NCI-H460 (cell line): ENCODE measurements at places on chromosomes 2 and 18. TPM values are rescaled to one million over a fixed set of nuclear protein-coding genes. Genes with fewer than 3 reads are reported as not detected.

CNNM4 gene
- 7.6 and 9.1 TPM in 2 replicates for total RNA-seq

GRCh38 chr2:169977530-169977929 lies 150.3 kb downstream of the UBR3 start:
- DNase-seq: no peak

DOCK10 gene
- 17.5 and 23.9 TPM in 2 replicates for total RNA-seq

DNA sequence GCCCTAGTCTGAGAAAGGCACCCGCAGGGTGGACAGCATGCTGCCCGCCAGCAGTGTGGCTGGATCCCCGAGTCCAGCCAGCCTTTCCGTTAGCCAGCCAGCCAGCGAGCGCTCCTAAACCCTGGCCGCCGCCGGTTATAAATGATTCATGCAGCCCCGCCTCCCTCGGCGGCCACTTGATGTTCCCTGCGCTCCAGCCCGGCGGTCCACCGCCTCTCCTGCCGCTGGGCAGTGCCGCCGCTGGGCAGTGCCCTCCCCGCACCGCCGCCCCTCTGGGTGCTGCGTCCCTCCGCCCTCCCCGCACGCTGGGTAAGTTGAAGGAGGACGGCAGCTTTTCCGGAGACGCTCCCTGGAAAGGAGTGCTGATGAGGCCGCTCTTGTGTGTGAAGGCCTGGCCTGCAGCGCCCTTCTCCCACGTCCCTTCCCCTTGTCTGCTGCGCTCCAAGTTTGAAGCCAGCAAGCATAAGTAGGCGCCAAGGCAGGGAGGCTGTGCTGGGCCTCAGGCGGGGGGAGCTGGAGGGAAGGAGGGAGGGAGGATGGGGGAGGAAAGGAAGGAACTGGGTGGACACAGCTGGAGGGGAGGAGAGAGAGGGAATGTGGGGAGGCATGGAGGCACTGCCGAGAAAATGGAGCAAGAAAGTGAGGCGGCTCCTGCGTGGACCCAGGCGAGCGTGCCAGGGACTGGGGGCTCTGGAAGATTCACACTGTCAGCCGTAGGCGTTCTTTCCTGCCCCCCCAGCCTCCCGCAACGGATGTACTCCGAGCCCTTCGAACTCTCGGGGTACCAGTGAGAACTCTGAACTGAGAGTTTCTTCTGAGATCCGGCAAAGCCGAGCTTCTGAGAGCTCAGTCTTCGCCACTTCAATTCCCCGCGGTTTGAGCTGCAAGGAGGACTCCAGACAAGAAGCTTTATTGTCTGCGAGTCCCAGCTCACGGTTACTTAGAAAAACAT lies 131.9 kb downstream of the GLI2 start:
- DNase-seq: peak; percentile 51

DNA sequence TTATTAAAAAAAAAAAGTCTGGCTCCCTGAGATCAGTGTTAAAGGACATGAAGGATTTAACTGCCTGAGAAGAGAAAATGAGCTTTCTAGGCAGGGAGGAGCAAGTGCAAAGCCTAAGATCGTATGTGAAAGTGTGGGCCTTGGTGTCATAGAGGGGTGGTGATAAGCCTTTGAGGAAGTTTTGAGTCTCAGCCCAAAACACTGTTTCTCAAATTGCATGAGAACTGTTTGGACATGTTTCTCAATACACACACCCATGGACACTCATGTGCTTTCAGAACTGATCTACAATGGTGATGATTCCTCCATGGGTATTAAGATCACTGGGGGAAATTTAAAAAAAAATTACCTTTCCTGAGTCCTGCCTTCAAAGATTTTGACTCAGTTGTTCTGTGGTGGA lies 336.7 kb upstream of the RND3 start:
- no peak for DNase-seq

C2orf78 gene
- total RNA-seq: not detected in 2 replicates

HOXD10 gene
- total RNA-seq: 0.25 TPM in 1 of 2 replicates, not detected in the other

DNA sequence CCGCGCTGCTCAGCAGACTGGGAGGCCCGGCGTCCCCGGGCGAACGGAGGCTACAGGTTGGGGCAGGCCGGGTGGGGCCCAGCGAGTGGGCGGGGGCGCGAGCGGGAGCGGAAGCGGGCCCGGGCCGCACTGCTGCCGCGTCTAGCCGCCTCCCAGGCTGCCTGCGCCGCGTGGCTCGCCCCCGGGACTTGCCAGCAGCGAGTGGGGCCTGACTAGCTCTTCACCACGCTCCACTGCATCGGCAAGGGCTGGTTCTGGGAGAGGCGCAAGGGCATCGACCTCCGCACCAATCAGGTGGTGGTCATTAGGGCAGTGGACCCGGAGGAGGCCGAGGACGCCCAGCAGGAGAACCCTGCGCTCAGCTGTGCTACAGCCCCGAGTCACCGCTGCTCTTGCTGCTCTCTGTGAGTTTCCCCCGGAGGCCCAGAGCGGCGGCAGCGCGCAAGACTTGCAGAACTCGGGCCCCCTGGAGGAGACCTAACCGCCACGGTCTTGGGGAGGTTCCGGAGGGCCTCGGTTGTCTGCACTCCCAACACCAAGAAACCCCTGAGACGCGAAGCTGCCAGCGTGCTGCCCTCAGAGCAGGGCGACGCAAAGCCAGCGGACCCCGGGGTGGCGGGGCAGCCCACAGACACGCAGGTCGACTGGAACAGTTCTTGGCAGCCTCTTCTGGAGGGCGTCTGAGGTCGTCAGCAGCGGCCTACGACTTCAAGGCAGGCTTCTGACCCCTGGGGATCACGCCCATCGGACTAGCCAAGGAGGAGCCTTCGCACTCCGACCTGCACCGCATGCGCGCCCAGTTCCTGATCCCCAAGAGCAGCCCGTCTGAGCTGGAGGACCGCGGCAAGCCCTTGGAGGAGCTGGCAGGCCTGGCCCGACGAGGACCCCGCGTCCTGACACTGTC lies 27.2 kb upstream of the PTPN2 start:
- no peak for DNase-seq

- DNase-seq: no peak
Measured at GRCh38 chr2:15938803-15939555, 1.4 kb upstream of the MYCN start.

- no peak for DNase-seq
Measured at GRCh38 chr2:95012881-95013550, 12.5 kb upstream of the MAL start.

TWIST2 gene
- 11.0 and 13.6 TPM in 2 replicates for total RNA-seq

- DNase-seq: no peak
Measured at GRCh38 chr2:180495606-180496005, 484.8 kb upstream of the UBE2E3 start.

KLHL29 gene
- total RNA-seq: 4.3 TPM in 2 replicates

- DNase-seq: no peak
Measured at GRCh38 chr2:238973038-238973739, 125.3 kb downstream of the TWIST2 start.

GRCh38 chr18:10086458-10087210 lies 172.8 kb downstream of the VAPA start:
- DNase-seq: no peak

CRYGD gene
- total RNA-seq: not detected in 2 replicates

- no peak for DNase-seq
Measured at GRCh38 chr2:75041731-75042600, 83.5 kb downstream of the POLE4 start.

FAM237A gene
- not detected in 2 replicates for total RNA-seq

- DNase-seq: no peak
Measured at GRCh38 chr2:85423525-85423924, 5.0 kb downstream of the SH2D6 start.

DNA sequence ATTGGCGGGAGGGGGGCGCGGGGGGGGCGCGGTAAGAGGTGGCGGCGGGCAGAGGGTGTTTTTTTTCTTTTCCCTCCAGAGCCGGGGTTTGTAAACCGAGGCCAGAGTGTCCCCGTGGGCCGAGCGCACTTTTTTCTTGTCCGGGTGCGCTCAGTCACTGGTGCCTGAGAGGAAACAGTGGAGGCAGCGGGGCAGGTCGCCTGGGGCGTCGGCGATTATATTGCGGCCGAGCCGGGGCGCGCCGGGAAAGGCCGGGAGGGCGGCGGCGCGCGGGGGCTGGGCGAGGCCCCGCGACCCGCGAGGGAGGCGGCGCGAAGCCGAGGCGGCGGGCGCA lies 275 bp downstream of the HOXD8 start:
- no peak for DNase-seq

- no peak for DNase-seq
Measured at GRCh38 chr2:47093626-47094025, 61.5 kb downstream of the STPG4 start.

- no peak for DNase-seq
Measured at GRCh38 chr2:69918401-69918800, 3.5 kb downstream of the MXD1 start.

GRCh38 chr2:79082987-79083386 lies 4.8 kb downstream of the REG1B start:
- DNase-seq: no peak

LTBP1 gene
- total RNA-seq: 1.2 and 1.6 TPM in 2 replicates

- no peak for DNase-seq
Measured at GRCh38 chr18:8978394-8978793, 124.1 kb upstream of the NDUFV2 start.

- DNase-seq: no peak
Measured at GRCh38 chr18:62545098-62545497, 22.3 kb downstream of the ZCCHC2 start.

UGT1A5 gene
- not detected in 2 replicates for total RNA-seq

- DNase-seq: no peak
Measured at GRCh38 chr2:188993247-188993646, 19.1 kb downstream of the COL3A1 start.

DNA sequence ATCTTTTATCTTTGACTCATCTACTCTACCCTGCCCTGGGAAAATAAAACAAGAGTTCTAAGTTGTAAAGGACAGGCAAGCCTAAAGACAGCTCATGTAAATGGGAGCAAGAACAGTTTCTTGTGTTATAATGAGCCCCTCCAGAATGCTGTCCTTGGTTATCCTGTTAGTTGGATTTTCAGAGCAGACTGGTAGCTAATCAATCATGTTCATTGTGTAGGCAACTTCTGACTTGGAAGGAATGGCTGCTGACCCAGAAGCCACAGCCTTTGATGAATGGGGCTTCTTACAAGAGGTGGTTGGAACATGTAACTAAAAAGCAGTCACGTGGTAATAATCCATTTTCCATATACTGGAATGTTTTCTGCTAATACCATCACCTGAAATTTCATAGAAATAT lies 254.2 kb downstream of the AGPS start:
- DNase-seq: no peak

DNA sequence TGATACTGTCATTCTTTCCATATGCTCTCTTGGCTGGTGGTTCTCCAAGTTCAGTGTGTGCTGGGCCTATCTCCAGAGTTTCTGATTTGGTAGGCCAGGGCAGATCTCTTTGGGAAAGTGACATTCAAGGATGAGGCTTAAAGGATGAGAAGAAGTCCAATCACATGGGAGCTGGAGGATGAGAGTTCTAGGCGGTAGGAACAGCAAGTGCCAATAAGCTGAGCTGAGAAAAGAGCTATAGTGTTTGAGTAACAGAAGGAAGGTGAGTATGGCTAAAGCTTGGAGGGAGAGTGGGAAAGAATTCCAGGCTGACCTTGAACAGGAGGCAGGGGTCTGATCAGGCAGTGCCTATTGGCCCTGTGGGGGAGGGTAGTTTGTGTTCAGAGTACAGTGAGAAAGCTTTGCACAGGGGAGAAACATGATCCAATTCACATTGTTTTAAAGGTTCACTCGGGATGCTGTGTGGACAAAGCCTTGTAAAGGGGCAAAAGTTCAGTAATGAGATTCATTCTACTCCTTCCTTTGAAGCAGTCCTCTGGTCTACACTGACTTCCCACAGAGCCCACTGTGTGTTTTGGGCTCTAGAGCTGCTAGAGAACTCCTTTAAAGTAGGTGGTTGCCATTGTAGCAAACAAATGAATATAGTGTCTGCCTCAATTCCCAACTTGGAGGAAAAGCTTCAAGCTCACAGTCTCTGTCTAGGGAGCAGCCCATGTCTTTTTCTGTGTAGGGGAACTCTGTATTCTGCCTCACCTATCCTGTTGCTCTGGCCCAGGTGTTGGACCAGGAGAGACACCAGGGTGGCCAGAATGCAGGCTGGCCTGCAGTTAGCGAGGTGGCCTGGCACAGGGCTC lies 81.8 kb downstream of the FASTKD2 start:
- no peak for DNase-seq

DNA sequence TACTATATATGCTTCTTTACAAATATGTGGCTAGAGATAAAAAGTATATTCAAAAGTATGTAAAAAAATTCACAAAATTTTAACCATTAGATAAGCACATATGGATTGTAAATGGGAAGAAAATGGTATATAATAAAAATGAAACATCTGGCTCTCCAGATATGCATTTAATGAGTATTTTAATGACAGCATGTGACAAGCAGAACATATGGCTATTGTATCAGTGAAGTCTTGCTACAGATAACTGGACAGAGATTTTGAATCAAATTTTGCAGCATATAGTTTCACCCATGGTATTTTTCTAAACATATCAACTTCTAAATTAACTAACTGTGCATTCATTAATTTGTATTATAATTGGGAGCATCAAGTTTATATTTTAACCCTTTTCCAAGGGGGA lies 5.0 kb upstream of the ABCA12 start:
- no peak for DNase-seq

DNA sequence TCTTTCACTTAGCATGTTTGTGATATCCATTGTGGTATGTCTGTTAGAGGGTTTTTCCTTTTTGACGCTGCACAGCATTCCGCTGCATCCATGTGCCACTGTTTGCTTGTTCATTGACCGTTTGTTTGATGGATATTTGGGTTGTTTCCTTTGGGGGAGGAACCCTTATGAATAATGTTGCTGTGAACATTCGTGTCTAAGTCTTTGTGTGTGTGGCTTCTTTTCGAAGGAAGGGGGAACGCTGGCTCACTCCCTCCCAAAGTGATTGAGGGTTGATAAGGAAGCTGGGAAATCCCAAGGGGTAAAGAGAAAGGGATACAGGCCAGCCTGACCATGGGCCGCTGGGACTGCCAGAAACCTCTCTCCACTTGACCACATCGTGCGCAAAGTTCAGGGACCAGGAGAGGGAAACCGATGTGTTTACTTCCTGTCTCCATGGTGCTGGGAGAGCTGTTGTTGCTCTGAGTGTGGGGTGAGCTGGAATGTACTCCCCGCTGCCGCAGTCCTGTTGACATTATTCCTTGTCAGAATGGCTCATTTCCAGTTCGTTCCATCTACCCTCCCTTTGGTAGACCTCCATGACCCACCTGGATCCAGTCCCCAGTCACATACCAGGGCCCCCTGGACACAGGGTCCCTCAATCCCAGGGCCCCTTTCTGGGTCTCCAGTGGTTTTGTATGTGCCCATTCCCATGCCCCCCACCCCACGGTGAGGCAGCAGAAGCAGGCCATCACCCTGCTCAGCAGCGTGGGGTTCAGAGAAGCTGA lies 39.6 kb downstream of the HS1BP3 start:
- DNase-seq: no peak

- DNase-seq: no peak
Measured at GRCh38 chr18:69217196-69218000, 183.3 kb upstream of the DOK6 start.

- DNase-seq: peak; percentile 26
Measured at GRCh38 chr2:236352761-236353593, 88.8 kb upstream of the ASB18 start.

DNA sequence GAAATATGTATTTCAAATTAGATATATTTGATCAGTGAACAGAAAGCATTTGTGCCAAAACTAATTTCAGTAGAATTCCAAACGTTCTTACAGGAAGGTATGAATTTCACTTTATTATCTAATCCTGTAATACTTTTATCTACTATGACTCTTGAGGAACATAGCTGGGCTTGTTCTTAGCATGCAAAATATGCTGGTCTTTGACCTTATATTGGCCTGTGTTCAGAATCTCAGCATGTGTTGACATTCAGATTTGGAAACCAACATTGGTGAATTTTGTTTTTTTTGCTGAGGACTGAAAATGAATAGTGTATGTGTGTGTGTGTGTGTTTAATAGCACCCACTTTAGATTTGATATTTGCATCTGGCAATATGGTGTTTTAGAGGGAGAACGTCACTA lies 112.2 kb downstream of the MEIS1 start:
- no peak for DNase-seq
